Endodermal cell (in vitro differentiated cells): ENCODE measurements at places on chromosomes 1 and 21.

DNA sequence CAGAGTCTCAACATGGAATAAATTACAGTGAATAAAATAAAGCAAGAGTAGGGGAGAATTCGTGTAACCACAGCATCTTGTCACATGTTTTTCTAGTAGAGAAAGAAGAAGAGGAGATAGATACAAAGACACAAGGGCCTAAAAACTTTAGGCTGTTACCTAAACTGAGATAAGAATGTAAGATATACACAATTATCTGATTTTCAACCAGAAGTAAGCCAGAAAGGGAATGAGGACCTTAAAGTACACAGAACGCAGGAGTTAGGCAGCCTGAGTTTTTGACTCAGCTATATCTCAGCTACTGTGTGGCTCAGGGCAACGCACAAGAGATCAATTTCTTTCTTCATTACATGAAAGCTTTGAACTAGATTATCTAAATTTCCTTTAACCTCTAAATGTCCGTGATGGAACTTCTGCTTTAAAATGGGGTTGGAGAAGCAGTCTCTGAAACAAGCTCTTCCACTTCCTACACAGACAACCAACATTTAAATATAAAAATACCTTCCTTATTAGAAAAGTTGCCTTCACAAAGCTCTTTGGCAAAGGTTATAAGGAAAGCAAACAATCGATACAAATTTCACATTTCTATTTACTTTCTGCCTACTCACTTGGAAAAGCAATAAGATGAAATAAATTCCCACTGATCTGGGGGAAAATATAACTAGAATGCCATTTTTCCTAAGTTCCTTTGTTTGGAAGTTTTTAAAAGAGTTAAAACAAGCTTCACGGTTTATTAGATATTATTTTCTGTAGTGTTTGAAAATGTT, 5.2 kb upstream of the RGS13 start:
- no peak for DNase-seq

DNA sequence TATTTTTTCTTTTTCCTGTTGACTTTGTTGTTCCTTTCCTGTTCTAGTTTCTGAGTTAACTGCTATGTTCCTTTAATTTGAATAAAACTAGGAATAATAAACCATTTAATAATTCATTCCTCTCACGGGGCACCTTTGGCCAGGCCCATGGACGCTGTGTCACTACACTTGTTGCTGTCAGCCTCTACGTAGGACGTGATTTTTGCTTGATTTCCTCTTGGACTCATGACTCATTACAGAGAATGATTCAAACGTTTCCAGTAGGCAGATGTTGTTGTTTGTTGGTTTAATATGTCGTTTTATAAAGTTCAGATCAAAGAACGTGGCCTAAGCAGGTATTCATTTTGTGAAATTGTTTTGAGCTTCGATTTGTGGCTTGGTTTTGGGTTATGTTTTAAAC, 9.1 kb upstream of the SLC19A1 start:
- peak; percentile 2 for DNase-seq

DNA sequence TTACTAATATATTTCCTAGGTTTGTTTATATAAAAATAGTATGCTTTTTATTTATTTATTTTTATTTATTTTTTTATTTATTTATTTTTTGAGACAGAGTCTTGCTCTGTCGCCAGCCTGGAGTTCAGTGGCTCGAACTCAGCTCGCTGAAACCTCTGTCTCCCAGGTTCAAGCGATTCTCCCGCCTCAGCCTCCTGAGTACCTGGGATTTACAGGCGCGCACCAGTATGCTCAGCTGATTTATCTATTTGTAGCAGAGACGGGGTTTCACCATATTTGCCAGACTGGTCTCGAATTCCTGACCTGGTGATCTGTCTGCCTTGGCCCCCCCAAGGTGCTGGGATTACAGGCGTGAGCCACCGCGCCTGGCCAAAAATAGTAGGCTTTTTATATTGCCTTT, 33.2 kb downstream of the BRINP3 start:
- DNase-seq: peak; percentile 39

DNA sequence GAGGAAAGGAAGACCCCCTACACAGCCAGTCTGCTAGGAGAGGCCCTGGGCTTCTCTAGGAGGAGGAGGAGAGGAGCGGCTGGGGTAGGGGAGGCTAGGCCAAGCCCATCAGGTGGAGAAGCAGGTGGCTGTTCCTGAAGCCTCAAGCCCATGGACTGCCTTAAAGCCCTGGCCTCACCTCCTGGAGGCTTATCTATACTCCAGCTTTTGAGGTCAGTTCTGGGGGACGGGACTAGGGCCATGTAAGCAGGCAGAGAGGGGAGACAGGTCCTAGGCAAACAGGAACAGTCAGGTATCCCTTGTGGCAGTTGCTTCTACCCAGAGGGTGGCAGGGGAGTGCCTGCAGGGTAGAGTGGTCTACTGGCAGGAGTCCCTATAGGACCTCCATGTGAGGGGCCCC, 40.6 kb downstream of the KCNC4 start:
- DNase-seq: no peak

DNA sequence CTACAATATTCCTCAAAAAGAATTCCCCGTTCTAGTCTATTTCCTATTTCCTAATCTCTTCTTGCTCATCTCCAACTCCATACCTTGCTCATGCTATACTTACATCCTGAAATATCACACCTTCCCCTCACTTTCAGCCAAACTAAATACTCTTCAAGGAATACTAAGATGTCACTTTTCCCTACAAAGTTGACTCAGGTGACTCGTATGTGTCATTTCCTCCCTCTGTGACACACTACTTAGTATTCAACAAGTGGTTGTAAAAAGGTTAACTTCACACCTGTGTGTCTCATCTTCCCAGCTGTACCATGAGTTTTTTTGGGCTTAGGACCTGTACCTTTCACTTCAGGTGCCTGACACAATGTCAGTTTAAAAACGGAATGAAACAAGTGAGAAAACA, 81.9 kb upstream of the LBR start:
- DNase-seq: no peak

DNA sequence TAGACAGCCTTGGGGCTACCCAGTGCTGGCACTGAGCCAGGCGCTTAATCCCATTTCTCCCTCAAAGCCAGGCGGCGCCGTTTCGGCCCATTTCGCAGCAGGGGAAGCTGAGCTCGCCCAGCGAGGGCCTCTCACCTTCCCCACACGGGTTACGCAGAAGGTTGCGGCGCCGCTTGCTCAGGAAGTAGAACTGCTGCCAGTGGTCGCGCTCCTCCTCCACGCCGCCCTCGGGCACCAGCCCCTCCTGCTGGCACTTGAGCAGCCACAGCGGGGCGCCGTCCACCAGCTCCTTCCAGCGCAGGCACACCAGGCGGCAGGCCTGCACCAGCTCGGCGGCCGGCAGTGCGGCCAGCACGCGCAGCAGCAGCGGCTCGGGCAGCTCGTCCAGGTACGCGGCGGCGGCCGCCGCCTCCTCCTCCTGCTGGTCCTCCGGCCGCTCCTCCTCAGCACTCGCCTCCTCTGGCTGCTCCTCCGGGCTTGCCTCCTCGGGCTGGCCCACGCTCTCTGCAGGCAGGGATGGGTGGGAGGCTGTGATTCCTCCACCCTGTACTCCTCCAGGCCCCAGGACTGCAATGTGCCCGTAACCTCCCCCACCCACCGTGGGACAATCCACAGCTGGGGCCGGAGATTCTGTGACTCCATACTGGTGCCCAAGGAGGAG, 3.8 kb downstream of the FBXO2 start:
- peak; percentile 90 for DNase-seq

DNA sequence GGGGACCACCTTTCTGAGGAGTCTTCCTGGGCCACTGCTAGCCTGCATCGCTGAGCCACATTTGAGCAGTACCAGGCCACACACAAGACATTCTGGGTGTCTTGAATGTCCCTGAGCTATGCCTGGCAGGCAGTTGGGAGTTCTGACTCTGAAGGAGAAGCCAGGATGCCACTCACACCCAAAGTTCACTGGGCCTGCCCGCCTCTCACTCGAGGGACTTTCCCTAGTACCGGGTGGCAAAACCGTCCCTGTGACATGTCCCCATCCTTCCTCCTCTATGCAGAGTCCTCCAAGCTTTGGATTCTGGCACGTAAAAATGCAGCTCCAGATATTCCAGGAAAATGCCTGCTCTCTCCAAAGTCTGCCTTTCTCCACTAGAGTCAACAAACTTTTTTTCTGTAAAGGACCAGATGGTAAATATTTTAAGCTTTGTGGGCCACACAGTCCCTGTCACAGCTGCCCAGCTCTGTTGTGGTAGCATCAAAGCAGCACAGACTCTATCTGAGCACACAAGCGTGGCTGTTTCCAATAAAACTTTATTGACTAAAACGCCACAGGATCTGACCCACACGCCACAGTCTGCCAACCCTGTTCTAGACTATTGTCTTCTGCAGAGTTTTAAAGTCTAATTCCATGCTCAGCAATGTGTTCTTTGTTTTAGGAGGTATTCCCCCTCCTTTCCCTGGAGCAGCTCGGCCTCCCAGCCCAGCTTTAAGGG, 19.2 kb upstream of the GUCA2B start:
- no peak for DNase-seq

- no peak for DNase-seq
Measured at GRCh38 chr21:44522753-44523204, 17.2 kb downstream of the KRTAP10-1 start.

DNA sequence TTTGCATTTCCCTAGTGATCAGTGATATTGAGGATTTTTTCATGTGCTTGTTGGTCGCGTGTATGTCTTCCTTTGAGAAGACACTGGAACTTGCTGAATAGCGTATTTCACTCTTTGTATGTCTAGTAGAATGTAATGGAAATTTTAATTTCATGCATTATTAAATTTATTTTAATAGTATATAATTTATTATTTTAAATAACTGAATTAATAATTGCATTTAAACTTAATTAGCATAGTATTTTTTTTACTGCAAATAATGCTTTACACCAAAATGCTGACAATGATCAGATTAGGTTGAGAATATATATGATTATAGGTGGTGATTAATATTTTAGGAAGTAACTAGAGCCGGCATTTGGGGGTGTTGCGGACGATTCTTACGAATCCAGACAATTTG, 10.5 kb upstream of the MTARC1 start:
- DNase-seq: no peak

GRCh38 chr1:42144711-42145388, 8.4 kb upstream of the GUCA2B start:
- peak; percentile 53 for DNase-seq

DNA sequence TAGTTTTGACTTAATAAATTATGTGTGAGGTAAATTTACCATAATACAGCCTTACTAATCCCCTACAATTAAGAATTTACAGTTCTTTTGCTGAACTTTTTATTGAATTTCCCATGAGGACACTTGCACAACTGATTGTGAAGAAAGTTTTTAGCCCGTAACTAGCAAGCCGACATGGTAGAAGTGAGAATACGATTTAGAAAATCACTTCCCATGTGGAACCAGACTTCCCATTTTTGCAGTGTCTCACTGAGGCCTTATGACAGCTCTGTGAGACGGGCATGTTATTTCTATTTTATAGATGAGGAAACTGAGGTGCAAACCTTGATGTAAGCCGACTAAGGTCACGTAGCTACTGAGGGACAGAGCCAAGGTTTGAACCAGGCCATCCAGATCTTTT, 32.5 kb upstream of the LMO4 start:
- no peak for DNase-seq

DNA sequence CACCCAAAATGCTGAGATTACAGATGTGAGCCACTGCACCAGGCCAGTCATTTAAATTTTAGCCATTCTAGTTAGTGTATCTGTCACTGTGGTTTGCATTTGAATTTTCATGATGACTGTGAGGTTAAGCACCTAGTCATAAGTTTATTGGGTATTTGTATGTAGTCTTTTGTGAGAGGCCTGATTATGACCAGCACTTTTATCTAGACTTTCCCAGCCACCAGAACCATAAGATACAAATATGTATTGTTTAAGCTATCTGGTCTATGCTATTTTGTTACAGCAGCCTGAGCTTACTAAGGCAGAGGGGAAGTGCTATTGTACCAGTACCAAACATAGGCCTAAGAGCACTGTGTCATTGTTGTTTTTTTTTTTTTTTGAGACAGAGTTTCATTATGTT, 19.9 kb upstream of the DNAJC6 start:
- no peak for DNase-seq

DNA sequence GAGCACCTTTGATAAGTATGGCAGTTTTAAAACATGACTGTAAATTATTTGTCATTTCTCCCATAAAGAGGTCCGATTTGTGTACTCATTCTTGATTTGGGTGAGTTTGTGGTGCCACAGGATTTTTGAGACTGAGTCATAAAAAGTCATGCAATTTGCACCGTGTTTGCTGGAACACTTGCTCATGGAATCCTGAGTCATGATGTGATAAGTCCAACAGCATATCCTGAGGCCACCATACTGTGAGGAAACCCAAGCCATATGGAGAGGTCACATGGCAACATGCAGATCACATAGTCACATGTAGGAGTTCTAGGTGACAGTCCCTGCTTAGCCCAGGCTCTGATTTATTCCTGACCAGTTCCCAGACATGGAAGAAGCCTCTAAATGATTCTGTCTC, 40.8 kb upstream of the PRRX1 start:
- DNase-seq: no peak

DNA sequence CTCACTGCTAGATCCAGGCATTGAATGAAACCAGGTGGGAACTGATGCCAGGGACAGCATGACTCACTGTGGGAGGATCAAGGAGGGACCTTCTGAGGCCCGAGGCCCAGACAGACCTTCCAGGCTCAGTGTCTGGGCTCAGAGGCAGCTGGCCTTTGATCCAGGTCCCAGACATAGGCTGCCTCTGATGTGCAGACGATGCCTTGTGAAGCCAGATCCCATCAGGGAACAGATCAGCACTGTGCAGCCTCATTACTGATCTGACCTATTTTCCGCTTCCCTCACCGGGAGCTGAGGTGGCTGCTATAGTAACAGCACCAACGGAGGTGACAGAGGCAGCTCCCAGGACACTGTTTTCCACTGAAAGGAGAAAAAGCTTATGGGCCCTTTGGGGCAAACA, 399.5 kb downstream of the MATN1 start:
- peak; percentile 43 for DNase-seq

DNA sequence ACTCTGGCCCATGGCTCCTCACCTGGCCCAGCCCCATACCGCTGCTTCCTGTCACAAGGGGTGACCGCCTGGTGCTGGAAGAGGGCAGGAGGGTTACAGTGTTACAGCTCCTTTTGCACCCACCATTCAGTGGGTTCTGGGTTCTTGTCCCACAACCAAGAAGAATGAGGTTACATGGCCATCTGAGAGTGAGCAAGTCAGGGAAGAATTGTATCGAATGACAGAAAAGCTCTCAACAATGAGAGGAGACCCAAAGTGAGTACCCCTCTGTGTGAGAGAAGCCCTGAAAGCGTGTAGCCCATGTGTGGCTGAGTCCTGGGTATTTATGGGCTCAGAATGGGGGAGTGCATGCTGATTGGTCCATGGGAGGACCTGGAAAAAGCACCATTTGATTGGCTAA, 888.5 kb downstream of the ADGRL2 start:
- DNase-seq: no peak

DNA sequence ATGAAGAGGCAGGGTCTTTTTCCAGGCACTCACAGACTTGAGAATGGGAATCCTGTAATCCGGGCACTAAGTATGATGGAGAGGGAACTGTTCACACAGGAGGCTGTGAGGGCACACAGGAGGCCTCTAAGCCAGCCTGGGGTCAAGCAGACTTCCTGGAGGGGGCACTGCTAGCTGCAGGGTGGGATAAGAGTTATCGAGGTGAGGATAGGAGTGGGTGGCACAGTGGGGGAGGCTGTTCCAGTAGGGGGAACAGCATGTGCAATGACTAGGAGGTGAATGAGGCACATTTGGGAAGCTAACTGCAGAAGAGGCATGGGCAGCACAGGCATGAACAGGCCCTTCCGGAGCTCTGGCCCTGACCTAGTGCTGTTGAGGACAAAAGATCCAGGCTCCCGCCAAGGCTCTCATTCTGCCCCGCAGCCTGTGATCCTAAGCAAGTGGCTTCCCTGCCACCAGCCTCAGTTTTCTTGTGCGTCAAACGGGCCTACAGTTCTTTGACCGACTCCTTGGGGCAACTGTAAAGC, 216.7 kb downstream of the TRABD2B start:
- no peak for DNase-seq

GRCh38 chr1:156418416-156419070, 49.5 kb downstream of the RHBG start:
- DNase-seq: no peak
